ENCODE measurements at places on chromosomes 4 and X. TPM values are rescaled to one million over a fixed set of nuclear protein-coding genes. Genes with fewer than 3 reads are reported as not detected.

The FGFBP1 gene
- not detected for total RNA-seq

The NXF2B gene
- total RNA-seq, result not detected

The SPP1 gene
- 2.7 TPM for total RNA-seq

The BEND2 gene
- 0.12 TPM for total RNA-seq

- DNase-seq, result peak; percentile 66
Measured at GRCh38 chr4:87219632-87220093, 755 bp downstream of the KLHL8 start.

DNA sequence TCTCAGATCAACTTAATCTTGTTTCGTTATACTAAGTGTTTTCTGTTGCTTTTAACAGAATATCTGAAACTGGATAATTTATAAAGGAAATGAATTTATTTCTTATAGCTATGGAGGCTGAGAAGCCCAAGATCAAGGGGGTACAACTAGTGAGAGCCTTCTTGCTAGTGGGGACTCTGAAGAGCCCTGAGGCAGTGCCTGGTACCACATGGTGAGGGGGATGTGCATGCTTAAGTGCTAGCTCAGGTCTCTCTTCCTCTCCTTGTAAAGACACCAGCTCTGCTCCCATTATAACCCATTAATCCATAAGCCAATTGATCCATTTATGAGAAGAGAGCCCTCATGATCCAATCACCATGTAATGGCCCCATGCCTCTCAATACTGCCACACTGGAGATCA lies 17.9 kb downstream of the COX18 start:
- no peak for DNase-seq

DNA sequence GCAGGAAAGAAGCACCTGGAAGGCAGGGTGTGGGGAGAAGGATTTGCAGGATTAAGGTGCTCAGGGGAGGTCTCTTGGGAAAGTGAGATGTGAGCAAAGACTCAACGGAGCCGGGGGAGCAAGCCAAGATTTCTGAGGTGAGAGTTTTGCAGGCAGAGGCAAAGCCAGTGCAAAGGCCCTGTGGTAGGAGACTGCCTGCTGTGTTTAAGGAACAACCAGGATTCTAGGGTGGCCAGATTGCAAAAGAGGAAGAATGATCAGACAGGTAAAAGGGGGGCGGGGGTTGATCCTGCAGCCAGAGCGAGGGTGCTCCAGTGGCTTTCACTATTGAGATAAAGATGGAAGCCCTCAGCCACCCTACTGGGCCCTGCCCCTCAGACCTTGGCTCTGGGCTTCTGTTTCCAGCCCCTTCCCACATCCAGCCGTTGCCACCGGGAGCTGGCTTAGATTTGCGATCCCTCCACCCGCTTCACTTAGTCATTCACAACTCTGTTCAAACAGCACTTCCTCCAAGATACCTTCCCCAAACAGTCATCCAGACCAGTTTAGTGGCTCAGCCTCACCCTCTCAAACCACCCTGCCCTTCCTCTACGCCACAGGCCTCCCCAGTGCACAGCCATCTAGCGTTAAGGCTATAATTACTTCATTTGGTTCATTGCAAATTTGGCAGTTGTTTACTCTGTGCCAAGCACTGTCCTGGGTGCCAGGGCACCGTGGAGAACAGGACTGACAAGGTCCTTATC lies 23.3 kb upstream of the BCOR start:
- DNase-seq, result no peak

DNA sequence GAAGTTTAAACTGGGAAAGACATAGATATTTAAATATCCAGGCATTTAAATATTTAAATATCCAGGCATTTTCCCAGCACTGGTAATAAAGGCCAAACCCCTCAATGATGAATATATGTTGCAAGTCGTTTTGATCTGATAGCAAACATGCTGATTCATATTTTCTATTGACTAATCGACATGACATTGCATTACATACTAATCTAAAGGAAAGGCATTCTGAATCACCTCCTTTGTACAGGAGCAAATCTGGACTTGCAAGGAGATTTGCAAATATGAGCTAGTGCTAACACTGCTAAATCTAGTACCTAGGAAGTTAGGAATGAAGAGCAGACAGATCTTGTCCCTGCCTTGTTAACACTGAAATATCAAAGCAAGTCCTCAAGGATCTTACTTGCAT lies 207.3 kb downstream of the SLC7A11 start:
- DNase-seq, result no peak

DNA sequence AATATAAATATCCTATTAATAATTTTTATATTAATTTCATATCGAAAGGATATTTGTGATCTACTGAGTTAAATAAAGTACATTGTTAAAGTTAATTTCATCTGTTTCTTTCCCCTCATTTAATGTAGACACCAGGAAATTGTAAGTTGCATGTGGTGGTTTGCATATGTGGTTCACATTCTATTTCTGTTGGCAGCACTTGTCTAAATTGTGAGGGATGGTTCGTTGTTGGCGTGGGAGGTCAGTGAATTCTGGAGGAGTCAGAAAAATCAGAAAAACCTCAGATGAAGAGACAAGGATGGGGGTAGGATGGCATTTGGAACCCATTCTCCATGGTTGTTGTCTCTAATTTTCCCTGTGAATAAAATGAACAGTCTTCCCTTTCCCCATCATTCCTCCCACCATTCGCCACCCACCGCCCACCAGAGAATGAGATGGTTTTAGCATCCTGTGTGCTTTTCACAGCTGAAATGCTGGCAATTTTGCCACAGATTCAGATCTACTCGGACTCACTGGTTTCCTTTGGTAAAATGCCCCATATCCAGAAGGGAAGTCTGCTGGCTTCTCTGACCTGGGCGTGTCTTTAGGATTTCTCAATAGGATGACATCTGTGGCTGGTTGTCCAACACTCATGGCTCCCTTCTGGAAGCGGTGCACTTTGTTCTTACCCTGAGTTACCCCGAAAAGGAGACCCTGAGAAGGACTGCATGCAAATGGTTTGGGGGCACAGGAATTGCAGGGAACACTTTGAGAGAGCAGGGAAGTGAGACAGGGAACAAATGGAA lies 52.3 kb downstream of the LGI2 start:
- no peak for DNase-seq

- DNase-seq, result no peak
Measured at GRCh38 chrX:98717970-98718369, 1692.1 kb downstream of the PCDH19 start.

DNA sequence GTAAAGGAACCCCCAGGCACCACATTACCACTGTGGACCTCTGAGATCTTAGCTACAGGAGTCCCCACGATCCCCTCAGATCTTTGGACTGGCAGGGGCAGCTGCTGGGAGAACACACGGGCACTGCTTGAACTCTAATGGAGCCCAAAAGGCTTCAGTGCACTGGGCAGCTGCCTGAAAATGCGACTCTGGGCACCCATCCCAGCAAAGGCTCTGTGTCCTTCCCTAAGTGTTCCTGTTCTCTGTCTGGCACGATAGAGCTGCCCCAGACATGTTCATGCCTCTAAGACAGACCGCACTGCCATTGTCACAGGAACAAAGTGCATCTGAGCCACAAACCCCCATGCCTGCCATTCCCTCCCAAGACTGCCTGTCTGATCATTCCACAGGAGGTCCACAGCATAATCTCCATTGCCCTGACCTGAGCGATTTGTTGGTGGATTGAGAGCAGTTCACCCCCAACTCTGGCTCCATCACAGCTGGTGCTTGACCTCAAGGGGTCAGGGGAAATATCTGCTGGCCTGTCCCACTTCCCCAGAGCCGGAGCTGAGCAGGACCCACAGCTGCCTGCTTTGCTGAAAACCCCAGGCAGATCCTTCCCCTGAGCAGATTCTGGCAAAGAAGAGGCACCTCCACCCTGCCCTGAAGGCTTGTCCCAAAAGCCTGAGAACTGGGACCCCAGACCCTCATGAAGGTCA lies 436.0 kb upstream of the INTU start:
- DNase-seq, result peak; percentile 69

DNA sequence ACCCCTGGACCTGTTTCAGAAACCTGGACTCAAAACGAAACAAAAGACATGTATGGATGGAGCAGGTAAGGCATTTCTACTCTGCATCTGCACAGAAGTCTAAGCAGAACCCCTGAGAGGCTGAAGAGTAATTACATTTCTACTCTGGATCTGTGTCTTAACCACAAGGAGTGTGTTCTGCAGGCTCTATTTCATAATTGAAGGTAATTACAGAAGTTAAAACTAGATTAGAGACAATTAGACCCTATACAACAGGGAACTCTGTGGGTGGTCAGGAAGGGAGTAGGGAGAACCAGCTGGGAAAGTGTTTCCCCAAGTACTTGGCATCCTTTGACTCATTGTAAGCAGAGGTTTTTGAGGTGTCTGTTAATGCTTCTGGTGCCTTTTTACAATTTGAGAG lies 69.8 kb downstream of the IGSF1 start:
- no peak for DNase-seq

- DNase-seq, result no peak
Measured at GRCh38 chr4:113078066-113078465, 28.6 kb downstream of the ANK2 start.

DNA sequence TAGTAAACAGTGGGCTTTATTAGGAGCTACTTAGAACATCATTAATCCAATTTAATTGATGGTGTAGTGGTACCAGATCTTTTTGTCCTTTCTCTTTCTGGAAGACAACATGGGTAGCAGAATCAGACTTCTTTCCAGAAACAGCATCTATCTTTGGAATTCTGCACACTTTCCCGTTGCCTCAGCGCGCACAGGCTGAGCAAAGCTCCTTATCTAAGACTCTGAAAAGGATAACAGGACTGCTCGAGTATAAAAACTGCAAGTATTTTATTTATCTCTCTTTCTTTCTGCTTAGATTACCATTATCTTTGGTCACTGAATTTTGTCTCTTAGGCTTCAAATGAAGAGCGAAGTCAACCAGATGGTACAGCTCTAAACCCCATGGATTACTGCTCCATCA lies 191.7 kb downstream of the DHX15 start:
- no peak for DNase-seq

GRCh38 chr4:154616731-154617130 lies 4.3 kb upstream of the FGG start:
- DNase-seq, result no peak

- no peak for DNase-seq
Measured at GRCh38 chr4:83782591-83782990, 246.7 kb downstream of the GPAT3 start.

- DNase-seq, result no peak
Measured at GRCh38 chrX:10110984-10111363, 45.8 kb upstream of the CLCN4 start.

GRCh38 chr4:17494258-17495190 lies 17.4 kb downstream of the QDPR start:
- no peak for DNase-seq

DNA sequence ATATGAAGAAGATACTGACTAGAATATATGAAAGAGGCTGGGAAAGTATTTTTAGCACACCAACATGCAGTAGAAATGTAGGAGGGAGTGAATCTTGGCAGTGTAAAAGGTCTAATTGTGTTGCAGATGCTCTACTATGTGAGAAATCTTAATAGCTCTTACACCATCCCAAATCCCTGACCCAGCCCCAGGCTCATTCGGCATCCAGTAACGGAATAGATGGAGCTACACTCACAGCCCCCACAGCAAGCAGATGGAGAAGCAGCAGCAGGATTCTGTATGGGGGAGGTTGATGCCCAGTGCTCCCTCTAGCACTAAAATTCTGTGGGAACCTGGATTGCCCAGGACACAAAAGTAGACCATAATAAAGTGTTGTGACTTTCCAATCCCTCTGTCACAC lies 153.2 kb upstream of the PRDX4 start:
- no peak for DNase-seq

GRCh38 chr4:180769791-180770190 lies 1473.4 kb upstream of the TENM3 start:
- no peak for DNase-seq

DNA sequence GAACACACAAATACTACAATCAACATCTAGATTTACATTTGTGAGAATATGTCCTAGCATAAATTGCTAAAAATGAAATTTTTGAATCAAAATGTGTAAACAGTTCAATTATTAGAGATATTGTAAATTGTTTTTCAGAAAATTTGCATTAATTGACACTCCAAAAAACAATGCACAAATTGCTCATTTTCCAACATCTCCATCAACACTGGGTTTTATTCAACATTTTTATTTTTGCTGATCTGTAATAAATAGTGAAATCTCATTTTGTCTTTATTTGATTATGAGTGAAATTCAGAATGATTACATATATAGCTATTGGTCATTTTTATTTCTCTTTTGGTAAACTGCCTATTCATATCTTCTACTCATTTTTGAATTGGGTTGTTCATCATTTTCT lies 120.0 kb upstream of the GRIA3 start:
- DNase-seq, result no peak
